ENCODE measurements at places on chromosomes 4 and X. TPM values are rescaled to one million over a fixed set of nuclear protein-coding genes. Genes with fewer than 3 reads are reported as not detected.
A peak's percentile ranks its signal among the peaks of the same experiment; 100 is the strongest.

DNA sequence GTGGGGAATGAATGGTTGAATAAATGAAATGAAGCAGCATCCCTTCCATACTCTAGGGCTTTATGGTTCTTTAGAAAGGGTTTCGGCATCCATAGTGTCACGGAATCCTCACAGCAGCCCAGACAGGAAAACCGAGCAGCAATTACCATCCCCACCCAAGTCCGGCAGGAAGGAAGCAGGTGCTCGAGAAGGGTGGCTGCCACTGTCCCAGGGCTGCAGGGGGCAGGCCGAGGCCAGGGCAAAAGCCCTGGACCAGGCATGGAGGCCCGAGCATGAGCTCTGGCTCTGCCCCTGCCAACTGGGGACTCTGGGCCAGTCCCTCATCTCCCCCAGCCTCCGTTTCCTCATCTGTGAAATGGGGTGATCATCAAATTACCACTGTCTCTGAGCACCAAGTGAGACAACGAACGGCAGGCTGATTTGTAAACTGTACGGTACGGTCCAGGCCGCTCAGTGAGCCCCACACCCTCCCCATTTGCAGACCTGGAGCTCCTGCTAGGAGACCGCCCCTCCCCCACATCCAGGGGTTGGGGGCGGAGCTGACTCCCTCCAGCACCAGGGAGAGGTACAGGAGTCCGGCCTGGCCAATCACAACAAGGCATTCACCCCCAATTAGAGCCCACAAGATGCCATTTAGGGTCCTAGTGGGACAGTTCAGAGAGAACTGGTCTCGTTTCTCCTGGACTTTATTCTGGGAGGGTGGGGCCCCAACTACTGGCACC, 100.4 kb downstream of the WFS1 start:
- H3K36me3 ChIP-seq = no peaks in the 10 kb centered on the region
- no peak overlapping the region for H3K4me3 ChIP-seq
- no peak for DNase-seq
- no peaks in the 10 kb centered on the region for H3K4me1 ChIP-seq
- H3K27me3 ChIP-seq = no peaks in the 10 kb centered on the region

GRCh38 chrX:48468693-48469691, 1.1 kb downstream of the SLC38A5 start:
- no peaks in the 10 kb centered on the region for H3K4me1 ChIP-seq
- H3K36me3 ChIP-seq = no peaks in the 10 kb centered on the region
- H3K27ac ChIP-seq = no peak overlapping the region
- H3K4me3 ChIP-seq = no peak overlapping the region
- DNase-seq = peak; percentile 39
- no peaks in the 10 kb centered on the region for H3K27me3 ChIP-seq

GRCh38 chr4:10021653-10022023, 341 bp upstream of the SLC2A9 start:
- no peaks in the 10 kb centered on the region for H3K36me3 ChIP-seq
- H3K27me3 ChIP-seq = no peaks in the 10 kb centered on the region
- H3K4me3 ChIP-seq = peak overlapping the region; percentile 58
- H3K27ac ChIP-seq = peak overlapping the region; percentile 83

The LRAT gene
- 2.0 TPM for total RNA-seq

All from right lobe of liver (tissue), 6 donors.